Activated T-helper 2 cell treated with anti-CD3 and anti-CD28 coated beads, Interferon-gamma antibody, Interleukin-2, Interleukin-4, amounts not matched to agents 10 μg/mL and 5 μg/mL and 100 μg/mL, durations not matched to agents 14 hours and 24 hours and 36 hours (primary cell): ENCODE measurements at places on chromosomes 2 and 18.

- H3K4me3 ChIP-seq: peak overlapping the region; percentile 92
- peak overlapping the region; percentile 72 for H3K27ac ChIP-seq
- no peak for DNase-seq
These were observed 1.4 kb upstream of the TTL start for GRCh38 chr2:112480530-112481049.

- H3K4me3 ChIP-seq: no peak overlapping the region
- no peaks in the 10 kb centered on the region for H3K4me1 ChIP-seq
- H3K27me3 ChIP-seq: no peaks in the 10 kb centered on the region
- no peak overlapping the region for H3K27ac ChIP-seq
- no peak for DNase-seq
- H3K36me3 ChIP-seq: no peaks in the 10 kb centered on the region
These were observed 196.5 kb downstream of the LNPK start for GRCh38 chr2:175805442-175806124.

- H3K4me3 ChIP-seq: no peak overlapping the region
- H3K27ac ChIP-seq: no peak overlapping the region
These were observed 687.1 kb downstream of the DPP10 start for GRCh38 chr2:115129536-115129935.

- no peaks in the 10 kb centered on the region for H3K4me1 ChIP-seq
- no peaks in the 10 kb centered on the region for H3K27me3 ChIP-seq
- no peak overlapping the region for H3K27ac ChIP-seq
- H3K36me3 ChIP-seq: no peaks in the 10 kb centered on the region
These were observed 110.7 kb downstream of the RTP5 start for GRCh38 chr2:241980193-241980592.

DNA sequence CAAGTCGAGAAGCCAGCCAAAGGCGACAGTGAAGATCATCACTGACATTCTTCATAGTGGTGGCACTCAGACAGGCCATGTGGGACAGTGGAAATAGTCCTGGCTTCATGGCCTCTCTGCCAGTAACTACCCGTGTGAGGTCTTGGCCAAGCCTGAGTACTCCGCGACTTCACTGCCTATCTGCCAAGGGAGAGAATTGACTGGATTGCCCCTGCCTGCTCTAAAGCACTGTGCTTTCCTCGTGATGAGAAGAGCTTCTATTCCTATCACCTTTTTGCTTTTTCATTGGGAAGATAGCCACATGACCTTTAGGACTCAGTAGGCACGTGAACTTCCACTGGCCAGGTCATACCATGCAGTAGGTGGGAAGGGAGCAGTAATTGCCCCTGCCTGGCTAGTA is 239.3 kb downstream of the HAUS1 start:
- peaks cover 9% of the 10 kb centered on the region for H3K27me3 ChIP-seq
- no peak overlapping the region for H3K27ac ChIP-seq
- peaks cover 31% of the 10 kb centered on the region for H3K4me1 ChIP-seq
- no peak for DNase-seq
- no peaks in the 10 kb centered on the region for H3K36me3 ChIP-seq

- no peaks in the 10 kb centered on the region for H3K27me3 ChIP-seq
- no peak for DNase-seq
- H3K36me3 ChIP-seq: no peaks in the 10 kb centered on the region
- peaks cover under 1% of the 10 kb centered on the region for H3K4me1 ChIP-seq
These were observed 14.5 kb downstream of the CYB5A start for GRCh38 chr18:74277296-74277695.

DNA sequence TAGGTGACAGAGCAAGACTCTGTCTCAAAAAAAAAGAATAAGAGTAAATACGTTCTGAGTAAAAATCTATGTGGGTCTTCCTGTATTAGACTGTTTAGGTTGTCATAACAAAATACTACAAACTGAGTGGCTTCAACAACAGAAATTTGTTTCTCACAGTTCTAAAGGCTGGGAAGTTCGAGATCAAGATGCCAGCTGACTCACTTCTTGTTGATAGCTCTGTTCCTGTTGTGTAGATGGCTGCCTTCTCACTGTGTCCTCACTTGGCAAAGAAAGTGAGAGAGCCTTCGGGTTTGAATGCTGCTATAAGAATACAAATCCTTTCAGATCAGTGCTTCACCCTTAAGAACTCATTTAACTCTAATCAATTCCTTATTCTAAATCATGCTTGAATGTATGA is 430.0 kb upstream of the VWC2L start:
- H3K27me3 ChIP-seq: no peaks in the 10 kb centered on the region
- no peak overlapping the region for H3K4me3 ChIP-seq
- no peak for DNase-seq
- no peaks in the 10 kb centered on the region for H3K36me3 ChIP-seq
- H3K4me1 ChIP-seq: no peaks in the 10 kb centered on the region
- no peak overlapping the region for H3K27ac ChIP-seq

DNA sequence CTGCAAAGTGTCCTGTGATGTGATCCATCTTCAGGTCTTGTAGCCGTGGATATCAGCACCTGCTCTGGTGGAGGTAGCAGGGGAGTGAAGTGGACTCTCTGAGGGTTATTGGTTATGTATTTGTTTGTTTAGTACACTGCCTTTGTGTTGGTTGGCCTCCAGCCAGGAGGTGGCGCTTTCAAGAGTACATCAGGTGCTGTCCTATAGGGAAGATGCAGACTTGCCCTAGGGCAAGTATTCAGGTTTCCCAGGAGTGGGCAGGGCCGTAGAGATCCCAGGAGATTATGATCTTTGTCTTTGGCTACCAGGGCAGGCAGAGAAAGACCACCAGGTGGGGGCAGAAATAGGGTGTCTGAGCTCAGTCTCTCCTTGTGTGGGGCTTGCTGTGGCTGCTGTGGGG is 411.8 kb downstream of the SOX11 start:
- H3K4me1 ChIP-seq: no peaks in the 10 kb centered on the region
- no peaks in the 10 kb centered on the region for H3K36me3 ChIP-seq
- no peaks in the 10 kb centered on the region for H3K27me3 ChIP-seq
- H3K27ac ChIP-seq: no peak overlapping the region

GRCh38 chr18:25275412-25276001 is 76.5 kb downstream of the ZNF521 start:
- H3K4me1 ChIP-seq: no peaks in the 10 kb centered on the region
- H3K27ac ChIP-seq: no peak overlapping the region
- no peak for DNase-seq
- no peak overlapping the region for H3K4me3 ChIP-seq
- no peaks in the 10 kb centered on the region for H3K27me3 ChIP-seq

- no peak overlapping the region for H3K27ac ChIP-seq
- DNase-seq: no peak
- no peaks in the 10 kb centered on the region for H3K27me3 ChIP-seq
- no peak overlapping the region for H3K4me3 ChIP-seq
- H3K36me3 ChIP-seq: no peaks in the 10 kb centered on the region
These were observed 62.9 kb downstream of the EFR3B start for GRCh38 chr2:25104736-25105135.

- no peak overlapping the region for H3K27ac ChIP-seq
- DNase-seq: no peak
- H3K36me3 ChIP-seq: no peaks in the 10 kb centered on the region
- peaks cover 3% of the 10 kb centered on the region for H3K27me3 ChIP-seq
- no peaks in the 10 kb centered on the region for H3K4me1 ChIP-seq
- H3K4me3 ChIP-seq: no peak overlapping the region
These were observed 20.0 kb upstream of the SGPP2 start for GRCh38 chr2:222404151-222404905.

GRCh38 chr2:20186078-20186854 is 38.7 kb downstream of the SDC1 start:
- DNase-seq: no peak
- no peak overlapping the region for H3K4me3 ChIP-seq
- H3K27ac ChIP-seq: no peak overlapping the region
- H3K4me1 ChIP-seq: no peaks in the 10 kb centered on the region
